ENCODE measurements at places on chromosomes 16 and 17.

GRCh38 chr17:20313306-20313705, 154.0 kb downstream of the LGALS9B start:
- DNase-seq: no peak

DNA sequence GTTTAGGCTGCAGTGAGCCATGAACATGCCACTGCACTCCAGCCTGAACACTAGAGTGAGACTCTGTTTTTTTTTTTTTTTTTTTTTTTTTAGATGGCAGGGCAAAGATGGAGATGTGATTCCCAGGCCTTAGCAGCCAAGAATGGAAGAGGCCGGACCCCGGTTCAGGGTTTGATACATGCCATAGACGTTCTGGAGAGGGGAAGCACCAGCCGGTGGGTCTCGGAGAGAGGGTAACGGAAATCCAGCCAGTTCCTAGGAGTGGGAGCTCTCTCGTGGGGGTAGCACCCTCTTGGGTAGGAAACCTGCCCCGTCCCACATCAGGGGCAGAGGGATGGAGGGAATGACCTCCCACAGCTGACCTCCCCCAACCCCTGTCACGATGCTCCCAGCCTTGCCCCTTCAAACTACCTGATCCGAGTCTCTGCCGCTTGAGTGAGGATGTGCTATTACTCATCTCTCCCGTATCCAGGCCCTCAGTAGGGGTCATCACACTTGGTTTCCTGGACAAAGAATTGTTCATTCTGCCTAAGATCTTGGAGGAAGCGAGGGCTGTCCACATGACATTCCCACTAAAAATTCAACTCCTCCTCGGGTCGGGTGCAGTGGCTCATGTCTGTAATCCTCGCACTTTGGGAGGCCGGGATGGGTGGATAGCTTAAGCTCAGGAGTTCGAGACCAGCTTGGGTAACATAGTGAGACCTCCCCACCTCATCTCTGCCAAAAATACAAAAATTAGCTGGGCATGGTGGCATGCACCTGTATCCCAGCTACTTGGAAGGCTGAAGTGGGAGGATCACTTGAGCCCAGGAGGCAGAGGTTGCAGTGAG, 47.3 kb downstream of the MIS12 start:
- DNase-seq: no peak

DNA sequence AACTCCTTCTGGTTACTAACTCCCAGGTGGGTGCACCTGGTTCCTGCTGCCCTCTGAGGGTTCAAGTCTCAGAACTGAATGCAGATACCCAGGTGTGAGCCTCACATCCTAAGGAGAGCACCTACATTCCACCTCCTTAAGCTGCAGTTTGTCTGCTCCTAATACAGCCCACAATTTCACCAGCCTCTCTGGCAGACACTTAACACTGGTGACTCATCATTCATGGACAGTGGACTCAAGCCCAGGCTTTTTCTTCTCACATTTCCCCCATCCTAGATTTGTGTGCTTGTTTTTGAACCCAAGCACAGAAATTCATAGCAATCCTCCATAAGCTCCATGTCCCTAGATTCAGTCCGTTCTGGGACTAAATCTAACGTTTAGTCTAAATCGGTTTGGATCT, 7.0 kb upstream of the MAF start:
- no peak for DNase-seq

DNA sequence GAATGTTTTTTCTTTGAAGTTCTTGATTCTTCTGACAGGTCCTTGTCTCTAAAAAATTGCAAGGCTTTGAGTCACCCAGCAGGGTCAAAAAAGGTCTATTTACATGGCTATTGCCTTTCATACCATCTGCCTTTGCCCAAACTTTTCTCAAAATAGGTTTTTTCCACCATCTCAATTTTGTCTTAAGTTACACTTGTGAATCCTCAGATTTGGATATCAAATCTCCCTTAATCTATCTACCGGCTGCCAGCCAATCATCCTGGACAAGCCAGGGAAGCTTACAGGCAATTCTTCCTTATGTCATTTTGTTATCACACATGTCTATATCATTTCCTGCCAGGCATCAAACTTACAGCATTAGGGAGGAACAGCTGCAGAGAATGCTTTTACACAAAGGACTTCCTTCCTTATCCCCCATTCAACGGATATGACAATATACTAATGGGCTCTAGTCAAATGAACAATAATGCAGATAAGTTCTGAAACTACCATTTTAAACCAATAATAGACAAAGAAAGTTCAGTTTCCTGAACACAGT, 104.1 kb upstream of the CORO6 start:
- peak; percentile 98 for DNase-seq

DNA sequence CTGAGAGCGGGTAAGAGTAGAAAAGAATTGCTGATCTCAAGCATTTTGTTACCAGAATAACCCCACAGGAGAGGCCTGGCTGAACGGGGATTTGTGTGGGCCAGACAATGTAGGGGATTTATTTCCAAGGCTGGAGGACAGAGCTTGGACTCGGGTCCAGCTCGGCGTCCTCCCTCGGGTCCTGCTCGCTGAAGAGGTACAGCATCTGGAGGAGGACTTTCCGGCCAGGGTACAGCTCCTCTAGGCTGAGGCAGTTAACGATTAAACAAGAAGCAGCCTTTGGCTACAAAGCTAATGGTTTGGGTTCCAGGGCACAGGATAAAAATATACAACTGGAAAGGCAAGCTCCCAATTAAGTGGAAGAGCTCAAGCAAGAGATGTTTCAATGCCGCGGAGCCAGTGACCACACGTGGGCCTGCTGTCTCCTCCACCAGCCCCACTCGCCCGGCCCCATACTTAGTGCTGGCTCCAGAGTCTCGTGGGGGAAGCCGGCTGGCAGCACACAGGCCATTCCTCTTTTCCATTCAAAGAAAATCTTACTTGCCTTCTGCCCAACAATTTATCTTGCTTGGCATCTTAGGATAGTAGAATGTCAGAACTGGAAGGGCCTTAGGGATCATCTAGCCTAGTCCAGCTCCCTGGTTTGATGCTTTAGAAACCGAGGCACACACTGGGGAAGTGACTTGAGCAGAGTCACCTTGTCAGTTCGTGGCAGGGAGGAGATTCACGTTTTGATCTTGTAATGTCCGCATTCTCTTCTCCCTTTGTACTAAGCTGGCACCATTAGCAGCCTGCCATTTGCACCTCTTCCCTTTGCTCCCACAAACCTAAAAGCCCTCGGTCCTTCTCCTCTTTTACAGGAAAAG, 85.9 kb upstream of the TBX2 start:
- DNase-seq: no peak

GRCh38 chr17:57957886-57958285, 2.7 kb upstream of the CUEDC1 start:
- DNase-seq: no peak

DNA sequence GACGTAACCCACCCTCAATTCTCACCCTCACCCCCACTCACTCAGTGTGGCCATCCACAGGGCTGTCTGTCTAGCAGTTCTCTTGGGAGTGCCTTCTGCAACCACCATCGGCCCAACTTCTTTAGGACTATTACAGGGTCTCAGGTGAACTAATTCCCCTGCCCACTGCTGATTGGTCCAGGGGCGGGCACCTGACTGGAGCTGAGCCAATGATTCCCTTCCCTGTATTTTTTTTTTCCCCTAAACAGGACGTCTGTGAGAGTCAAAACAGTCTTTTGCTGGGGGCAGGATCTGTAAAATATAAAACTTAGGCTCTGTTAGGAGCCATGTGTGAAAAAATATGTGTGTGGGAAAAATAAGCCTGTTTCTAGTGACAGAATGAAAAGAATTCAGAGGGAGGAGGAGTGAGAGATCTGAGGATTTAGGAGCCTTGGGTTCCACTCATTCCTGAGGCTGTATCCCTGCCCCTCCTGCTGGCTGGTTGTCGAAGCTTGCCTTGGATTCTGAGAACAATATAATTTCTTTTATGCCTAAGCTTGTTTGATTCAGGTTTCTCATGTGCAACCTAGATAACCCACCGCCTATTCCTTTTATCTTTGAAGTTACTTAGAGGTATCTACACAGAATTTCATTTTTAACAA, 115.0 kb downstream of the SPACA3 start:
- no peak for DNase-seq

- DNase-seq: no peak
These were observed 5.1 kb downstream of the KRT31 start for GRCh38 chr17:41392278-41392677.

- DNase-seq: peak; percentile 81
These were observed 428 bp upstream of the ANTKMT start for GRCh38 chr16:720447-720989.

GRCh38 chr16:14500791-14501190, 129.3 kb downstream of the PARN start:
- no peak for DNase-seq

DNA sequence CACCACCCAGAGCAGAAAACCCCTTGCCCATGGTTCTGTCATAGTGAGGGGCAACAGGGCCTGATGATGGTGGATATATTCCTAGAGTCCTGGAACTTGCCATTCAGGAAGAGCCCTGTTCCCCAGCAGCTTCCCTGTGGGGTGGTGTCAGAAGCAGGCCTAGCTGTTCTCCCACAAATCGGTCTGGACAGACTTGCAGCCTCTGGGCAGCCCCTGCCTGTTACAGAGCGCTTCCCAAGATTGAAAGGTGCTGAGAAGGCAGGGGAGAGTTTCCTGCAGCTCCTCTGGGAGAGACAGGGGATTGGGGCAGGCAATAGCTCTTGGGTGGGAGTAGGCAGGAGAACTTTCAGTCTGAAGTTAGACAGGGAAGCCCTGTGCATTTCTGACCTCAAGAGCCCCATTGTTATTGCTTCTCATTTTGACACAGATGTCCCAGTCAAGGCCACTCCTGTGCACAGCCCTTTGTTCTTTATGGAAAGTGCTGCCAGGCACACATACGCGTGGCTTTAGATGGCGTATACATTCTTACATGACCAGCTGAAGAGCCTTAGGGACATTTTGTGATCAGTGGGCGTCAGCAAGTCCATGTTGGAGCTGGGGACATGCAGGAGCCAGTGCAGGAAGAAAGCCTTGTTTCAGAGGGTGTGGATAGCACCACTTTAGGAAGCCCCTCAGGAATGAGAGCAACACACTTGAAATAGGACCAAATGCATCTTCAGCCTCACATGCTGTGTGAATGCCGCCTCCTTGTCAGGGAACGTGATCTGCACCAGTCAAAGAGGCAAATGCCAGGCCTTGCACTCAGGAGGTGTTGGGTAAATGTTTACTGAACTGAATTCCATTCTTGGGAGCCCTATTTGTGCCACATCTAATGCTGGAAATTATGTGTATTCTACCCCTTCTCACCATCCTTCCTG, 67.5 kb downstream of the GNAO1 start:
- no peak for DNase-seq

DNA sequence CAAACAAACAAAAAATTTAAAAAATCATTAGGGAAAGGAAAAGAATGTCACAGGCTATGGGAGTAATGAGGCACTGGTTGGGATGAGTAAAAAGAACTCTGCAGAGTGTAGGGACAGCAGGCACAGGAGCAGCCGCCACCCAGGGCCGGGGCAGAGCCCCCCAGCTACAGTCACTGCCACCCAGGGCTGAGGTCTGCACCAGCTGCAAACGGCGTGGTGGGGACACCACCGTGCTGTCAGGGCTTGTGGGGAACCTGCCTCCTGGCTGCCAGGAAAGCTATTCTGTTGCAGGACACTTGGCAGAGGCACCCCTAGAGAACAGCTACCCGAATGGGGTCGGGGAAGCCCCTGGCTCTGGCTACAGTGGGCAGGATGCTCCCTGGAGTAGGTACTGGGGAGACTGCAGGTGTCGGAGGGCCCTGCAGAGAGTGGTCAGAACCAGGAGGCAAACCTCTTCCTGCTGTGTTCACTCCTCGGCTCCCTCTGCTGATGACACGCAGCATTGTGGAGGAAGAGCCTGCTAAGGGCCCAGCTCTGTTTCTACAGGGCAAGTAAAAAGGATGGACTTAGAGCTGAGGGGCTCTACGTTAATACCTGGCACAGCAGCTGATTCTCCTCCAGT, 32.3 kb upstream of the CAPN15 start:
- DNase-seq: peak; percentile 50

DNA sequence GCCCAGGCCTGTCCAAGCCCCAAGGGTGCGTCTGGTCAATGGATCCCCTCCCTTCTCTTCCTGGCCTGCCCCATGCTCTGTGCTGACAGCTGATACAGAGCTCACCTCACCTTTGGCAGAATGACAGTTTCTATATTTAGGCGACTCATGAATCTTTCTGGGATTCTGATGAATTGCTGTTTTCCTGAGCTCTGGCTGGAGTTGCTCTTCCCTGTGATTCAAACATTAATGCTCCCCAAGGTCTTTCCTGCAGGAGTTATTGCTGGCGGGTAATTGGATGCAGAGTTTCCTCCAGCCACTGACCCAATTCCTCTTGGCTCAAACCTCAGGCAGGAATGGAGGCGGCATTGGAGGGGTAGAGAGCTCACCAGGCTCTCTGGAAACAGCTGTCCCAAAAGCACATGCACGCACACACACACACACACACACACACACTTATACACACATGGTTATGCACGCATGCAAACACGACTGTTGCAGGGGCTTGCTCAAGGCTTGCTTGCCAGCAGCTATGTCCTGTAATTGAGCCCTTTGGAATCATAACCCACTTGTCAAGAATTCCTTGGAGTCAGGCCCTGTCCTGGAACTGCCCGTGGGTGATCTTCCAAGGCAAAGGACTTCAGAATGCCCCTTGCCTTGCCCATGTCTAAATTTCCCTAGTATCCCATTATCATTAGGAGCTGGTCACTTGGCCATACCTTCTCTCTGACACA, 128.8 kb downstream of the ASIC2 start:
- no peak for DNase-seq

GRCh38 chr17:57498443-57498842, 242.1 kb downstream of the MSI2 start:
- no peak for DNase-seq

GRCh38 chr17:64002658-64003525, 4.7 kb downstream of the PRR29 start:
- DNase-seq: no peak

GRCh38 chr16:66199189-66199588, 167.3 kb upstream of the CDH5 start:
- DNase-seq: no peak

- no peak for DNase-seq
These were observed 30.8 kb downstream of the NOG start for GRCh38 chr17:56624309-56624708.

DNA sequence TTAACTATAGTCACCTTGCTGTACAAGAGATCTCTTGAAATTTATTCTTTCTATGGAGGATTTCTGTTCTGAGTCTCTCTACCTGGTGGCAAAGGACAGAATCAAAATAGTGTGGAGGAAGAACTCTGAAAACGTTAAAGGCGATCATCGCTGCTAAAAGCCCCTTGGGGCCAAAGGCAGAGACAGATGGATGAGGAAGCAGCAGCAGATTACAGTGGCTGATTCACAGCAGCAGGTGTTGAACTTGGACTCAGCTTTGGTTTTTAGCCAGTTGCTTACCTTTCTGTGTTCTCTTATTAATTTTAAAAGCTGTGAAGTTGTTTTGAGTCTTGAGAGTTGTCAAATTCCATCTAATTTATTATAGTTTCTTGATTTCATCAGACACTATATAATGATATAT, 956.1 kb upstream of the GOT2 start:
- DNase-seq: no peak

DNA sequence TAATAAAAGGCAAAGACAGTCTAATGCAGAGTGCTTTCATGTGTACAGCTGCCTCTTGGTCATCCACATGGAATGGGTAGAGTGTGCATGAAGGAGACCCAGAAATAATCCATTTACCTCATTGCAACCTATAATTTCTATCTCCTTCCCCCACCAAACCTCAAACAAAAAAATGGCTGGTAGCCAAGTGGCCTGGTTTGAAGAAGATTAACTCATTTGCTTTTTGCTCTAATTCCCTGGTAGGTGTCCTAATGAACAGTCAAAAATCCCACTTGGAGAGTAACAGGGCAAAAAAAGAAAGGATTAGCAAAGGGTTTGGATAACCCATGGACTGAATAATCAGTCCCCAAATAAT, 13.0 kb upstream of the LYRM9 start:
- no peak for DNase-seq

All from A673 (cell line).